Fibroblast of skin of right biceps (primary cell): ENCODE measurements at places on chromosomes 2 and 18.

DNA sequence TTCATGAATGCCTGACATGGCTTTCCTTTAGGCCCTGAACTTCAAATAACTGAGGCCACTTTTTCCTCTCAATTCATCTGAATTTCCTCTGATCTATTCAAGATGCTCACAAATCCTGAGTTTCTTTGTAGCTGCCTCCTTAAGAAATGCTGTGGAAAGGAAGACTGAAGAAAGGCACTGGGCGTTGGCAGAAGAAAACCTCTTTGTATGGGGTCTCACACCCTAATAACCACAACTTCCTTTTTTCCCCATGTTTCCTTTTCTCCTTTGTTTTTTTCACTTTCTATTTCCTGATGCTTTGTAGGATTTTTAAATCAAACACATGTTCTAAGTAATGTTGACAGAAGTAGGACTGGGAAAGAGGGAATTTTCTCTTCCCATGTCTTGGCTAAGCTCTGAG is 447.4 kb downstream of the CMPK2 start:
- DNase-seq = no peak

GRCh38 chr2:216516730-216517350 is 18.2 kb downstream of the RPL37A start:
- DNase-seq = peak; percentile 49

DNA sequence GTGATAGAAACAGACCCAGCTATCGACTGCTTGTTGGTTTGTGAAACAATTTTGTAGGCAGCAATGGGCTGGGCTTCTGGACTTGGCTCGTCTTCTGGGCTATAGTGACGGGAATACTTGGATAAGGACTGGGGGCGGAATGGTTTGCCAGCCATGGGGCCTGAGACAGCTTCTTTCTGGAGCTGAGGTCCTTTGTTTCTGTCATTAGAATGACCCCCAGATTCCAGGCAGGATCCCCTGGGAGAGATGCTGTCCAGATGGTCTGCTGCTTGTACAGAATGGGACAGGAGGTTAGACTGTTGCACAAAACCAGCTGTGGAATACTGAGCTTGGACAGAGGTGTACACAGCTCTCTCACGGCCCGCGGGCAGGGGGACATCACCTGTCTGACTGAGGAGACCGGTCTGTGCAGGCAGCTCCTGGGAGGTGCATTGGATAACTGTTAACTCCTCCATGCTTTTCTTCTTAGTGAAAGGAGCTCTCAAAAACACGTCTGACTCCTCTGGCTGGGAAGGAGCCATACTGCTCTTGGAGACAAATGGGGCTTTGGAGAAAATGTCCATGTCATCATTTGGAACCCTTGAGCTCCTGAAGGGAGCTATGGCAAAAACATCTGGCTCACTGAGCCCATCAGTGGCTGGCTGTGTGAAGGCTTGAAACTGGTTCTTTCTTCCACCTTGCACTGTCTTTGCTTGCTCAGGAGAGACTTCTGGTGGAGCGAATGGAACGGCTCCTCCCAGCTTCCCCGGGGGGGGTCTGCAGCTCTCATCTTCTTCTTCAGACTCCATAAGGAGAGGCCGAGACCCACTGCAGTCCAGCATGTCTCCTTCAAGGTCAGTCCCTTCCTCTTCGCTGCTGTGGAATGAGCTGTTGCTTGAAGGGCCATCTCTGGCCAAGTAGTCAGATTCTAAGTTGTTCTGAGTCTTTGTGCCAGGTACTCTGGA is 28.6 kb upstream of the NFU1 start:
- DNase-seq = no peak

DNA sequence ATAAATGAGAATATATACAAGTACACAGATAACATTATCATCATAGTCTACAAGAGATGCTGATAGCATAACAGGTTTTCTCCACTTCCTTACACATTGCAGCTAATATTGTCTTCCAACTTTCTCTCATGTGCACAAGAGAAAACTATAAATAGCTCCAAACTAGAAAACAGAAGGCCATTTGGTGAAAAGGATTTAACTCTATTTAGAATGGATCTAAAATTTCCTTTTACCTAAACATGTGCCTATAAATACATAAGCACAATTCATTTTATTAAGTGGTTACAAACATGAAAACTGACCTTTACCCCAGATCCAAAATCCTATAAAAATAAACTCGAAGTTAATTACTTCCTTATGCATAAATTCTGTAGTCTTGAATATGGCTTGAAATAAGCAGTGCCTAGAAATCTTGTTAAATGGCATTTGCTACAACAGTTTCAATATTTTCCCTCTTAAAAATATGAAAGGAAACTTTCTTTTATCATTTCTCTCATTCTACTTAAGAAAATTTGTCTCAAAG is 41.6 kb downstream of the SLC25A12 start:
- DNase-seq = no peak

- no peak for DNase-seq
Observed at GRCh38 chr2:106117882-106118684, 76.0 kb downstream of the UXS1 start.
